ENCODE measurements at places on chromosomes 5 and 9. TPM values are rescaled to one million over a fixed set of nuclear protein-coding genes. Genes with fewer than 3 reads are reported as not detected.

The REXO4 gene
- total RNA-seq: 15.9 TPM

The PCDHB4 gene
- total RNA-seq: 0.12 TPM

The PPP1R26 gene
- 22.9 TPM for total RNA-seq

The LCNL1 gene
- total RNA-seq: 0.66 TPM

The DNM1 gene
- 20.7 TPM for total RNA-seq

The GLDC gene
- 1.4 TPM for total RNA-seq

The OTULINL gene
- 3.4 TPM for total RNA-seq

The TAF11L5 gene
- total RNA-seq: not detected

The C5orf52 gene
- total RNA-seq: not detected

The SOWAHA gene
- total RNA-seq: not detected

The MYMK gene
- not detected for total RNA-seq

The ELP1 gene
- 53.3 TPM for total RNA-seq

The ADAMTSL1 gene
- 60.6 TPM for total RNA-seq

The SLC6A19 gene
- total RNA-seq: not detected

The ARHGEF28 gene
- total RNA-seq: 49.0 TPM

The SLC36A2 gene
- total RNA-seq: not detected

The COL27A1 gene
- 9.1 TPM for total RNA-seq

The BTNL8 gene
- total RNA-seq: not detected

The SLC44A1 gene
- total RNA-seq: 78.0 TPM

The SPINK4 gene
- not detected for total RNA-seq

The FAM120AOS gene
- 33.6 TPM for total RNA-seq

The CCDC69 gene
- total RNA-seq: 2.0 TPM

The ZMAT2 gene
- total RNA-seq: 61.1 TPM

The NR6A1 gene
- 1.3 TPM for total RNA-seq

The SLC25A48 gene
- not detected for total RNA-seq

The SHROOM1 gene
- 6.3 TPM for total RNA-seq

The SLC9A3 gene
- total RNA-seq: 1.2 TPM

The SLC27A6 gene
- 2.2 TPM for total RNA-seq

The SLF1 gene
- 13.2 TPM for total RNA-seq

The PKD2L2 gene
- not detected for total RNA-seq

Data from uterine smooth muscle cell (primary cell).